Suppressor macrophage (primary cell): ENCODE measurements at places on chromosomes 7 and 10.

DNA sequence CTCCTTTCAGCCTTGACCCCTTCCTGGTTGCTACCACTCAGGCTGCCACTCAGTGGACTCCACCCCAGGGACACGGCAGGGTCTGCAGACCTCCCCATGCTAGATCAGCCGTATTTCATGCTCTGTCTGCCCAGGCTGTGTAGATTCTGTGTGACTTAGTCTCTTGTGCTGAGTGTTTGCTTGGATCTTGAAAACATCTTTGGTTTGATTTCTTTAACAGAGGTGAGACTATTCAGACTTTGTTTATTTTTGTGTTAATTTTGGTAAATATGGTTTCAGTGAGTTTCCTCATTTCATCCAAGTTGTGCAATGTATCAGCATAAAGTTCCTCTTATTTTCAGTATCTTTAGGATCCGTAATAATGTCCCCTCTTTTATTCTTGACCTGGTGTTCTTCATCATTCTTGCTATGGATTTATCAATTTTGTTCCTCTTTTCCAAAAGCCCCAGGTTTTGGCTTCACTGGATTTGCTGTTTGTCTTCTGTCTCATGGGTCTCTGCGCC lies 21.2 kb upstream of the PWWP2B start:
- DNase-seq: no peak

DNA sequence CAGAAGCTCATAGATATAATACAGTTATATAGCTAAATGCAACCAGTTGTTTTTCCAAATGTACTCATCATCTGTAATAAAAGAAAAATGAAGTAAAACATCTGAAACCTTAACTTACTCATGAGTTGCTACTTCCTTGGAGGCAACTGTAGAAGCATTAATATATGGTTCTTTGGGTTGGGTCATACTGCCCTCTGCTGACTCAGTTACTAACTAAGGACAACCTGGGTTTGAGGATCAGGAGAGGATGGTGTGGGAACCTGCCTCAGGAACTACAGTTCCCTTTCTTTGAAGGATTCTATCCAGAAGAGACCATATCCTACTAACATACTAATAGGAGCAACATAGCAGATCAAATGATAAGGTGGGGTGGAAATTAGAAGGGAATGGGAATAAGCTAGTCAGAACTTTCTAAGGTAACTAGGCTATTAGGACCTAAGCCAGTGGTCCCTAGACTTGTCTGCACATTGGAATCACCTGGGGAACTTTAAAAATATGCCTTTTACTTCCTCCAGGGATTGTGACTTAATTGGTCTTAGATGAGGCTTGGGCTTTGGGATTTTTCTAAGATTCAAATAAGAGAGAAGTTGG lies 20.7 kb downstream of the COX15 start:
- DNase-seq: peak; percentile 68

DNA sequence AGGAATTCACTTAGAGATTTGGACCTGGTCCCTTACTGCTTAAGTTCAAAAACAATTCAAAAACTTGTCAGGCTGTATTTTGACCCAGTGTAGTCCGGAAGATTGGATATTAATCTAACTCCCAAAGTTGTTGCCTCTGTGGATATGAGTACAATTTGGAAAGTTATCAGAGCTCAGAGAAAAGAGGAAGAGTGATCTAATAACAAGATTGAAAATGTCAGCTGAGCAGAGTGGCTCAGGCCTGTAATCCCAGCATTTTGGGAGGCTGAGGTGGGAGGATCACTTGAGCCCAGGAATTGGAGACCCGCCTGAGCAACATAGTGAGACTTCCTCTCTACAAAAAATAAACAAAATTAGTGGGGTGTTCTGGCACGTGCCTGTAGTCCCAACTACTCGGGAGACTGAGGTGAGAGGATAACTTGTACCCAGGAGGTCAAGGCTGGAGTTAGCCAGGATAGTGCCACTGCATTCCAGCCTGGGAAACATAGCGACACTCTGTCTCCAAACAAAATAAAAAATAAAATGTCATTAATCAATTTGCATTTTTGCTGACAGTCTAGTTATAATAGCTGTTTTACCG lies 3.2 kb upstream of the ASCC1 start:
- peak; percentile 50 for DNase-seq

- no peak for DNase-seq
Observed at GRCh38 chr10:34808801-34809745, 6.0 kb downstream of the PARD3 start.

DNA sequence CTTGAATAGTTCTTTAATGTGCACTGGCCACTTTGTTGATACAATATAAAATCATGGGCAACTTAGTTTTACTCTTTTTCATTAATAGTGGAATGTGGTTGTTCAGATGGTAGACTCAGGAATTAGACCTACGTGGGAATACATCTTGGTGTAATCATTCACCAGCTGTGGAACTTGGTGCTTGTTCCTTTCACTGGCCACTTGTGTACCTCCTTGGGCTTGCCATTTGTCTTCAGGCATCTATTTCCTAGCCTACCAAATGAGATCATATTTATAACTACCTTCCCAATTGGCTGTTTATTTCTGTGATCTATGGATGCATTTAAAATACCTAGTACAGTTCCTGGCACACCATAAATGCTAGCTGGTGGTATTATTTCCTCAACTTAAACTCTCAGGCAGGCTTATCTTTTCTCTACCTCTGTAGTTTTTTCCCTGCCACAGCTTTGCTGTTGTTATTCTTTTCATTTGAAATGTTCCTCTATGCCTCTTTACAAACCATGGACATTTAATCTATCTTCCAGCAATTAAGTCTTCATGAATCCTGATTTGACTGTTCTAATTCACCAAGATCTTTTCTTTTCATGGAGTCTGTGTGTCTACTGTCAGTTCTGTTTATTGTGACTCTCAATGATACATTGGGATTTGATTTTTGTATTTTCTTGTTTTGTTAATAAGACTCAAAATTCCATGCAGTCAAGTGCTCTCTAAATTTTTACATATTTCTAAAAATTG lies 113.0 kb downstream of the ADAM22 start:
- no peak for DNase-seq

DNA sequence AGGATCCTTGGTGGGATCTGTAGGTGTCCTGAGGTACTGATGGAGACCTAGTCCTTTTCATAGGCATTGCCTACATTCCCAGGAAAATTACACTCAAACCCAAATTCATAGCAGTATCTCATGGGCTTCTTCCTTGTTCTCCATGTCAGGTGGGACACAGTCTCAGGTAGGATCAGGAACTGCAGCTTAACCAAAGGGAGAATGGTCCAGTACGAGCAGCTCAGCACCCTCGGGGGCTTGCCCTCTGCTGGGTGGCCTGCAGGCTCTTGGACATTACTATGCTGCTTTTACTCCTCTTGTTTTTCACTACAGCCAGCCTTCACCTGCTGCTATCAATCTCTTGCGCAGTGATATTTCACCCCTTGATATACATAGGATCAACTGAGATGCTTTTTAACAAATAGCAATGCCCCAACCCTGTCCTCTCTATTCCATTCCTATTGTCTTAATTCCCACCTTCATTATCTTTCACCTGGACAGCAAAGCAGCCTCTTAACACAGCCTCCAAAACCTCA lies 28.6 kb downstream of the PLA2G12B start:
- no peak for DNase-seq

GRCh38 chr7:105779856-105780780 lies 96.3 kb downstream of the ATXN7L1 start:
- DNase-seq: no peak

DNA sequence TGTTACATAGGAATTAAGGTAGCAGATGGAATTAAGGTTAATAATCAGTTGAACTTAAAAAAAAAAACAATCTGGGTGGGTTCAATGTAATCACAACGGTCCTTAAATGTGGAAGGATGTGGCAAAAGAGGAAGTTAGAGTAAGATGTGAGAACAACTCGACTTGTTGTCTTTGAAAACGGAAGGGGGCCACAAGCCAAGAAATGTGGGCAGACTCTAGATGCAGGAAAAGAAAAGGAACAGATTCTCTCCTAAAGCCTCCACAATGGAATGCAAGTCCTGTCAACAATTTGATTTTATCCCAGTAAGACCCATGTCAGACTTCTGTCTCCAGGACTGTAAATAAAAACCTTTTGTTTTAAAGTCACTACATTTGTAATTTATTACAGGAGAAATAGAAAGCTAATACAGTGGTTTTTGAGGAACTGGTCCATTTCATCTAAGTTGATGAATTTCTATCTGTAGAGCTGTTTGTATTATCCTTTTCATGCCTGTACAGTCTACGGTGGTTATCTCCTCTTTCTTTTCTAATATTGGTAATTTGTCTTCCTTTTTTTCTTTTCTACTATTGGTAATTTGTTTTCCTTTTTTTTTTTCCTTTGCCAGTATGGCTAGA lies 8.6 kb downstream of the MCMBP start:
- peak; percentile 35 for DNase-seq

DNA sequence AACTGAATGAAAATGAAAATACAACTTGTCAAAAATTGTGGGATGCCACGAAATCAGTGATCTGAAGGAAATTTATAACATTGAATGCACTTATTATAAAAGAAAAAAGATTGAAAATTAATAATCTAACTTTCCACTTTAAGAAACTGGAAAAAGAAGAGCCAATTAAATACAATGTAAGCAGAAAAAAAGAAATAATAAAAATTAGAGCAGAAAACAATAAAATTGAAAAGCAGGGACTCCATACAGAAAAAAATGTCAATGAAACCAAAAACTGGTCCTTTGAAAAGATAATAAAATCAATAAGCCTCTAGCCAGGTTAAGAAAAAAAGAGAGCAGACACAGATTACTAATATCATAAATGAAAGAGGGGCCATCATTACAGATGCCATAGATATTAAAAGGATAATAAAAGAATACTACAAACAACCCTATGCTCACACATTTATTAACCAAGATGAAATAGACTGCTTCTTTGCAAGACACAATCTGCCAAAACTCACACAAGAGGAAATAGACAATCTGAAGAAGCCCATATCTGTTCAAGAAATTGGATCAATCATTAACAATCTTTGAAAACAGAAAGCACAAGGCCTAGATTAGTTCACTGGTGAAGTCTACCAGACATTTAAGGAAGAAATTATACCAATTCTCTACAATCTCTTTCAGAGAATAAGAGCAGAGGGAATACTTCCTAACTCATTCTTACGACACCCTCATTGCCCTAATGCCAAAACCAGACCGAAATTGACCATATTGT lies 233.8 kb upstream of the NEBL start:
- DNase-seq: no peak

DNA sequence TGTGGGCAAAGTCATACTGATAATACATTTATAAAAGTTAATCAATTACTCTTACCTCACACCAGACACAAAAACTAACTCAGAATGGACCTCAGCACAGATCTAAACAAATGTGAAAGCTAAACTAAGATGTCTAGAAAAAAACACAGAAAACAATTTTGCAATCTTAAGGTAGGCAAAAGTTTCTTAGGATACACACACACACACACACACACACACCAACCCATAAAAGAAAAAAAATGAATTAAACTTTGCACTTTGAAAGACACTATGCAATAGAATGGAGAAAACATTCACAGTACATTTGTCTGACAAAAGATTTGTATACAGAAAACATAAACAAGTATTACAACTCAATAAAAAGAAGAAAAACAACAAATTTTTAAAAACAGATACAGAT lies 70.8 kb upstream of the ZNRF2 start:
- no peak for DNase-seq

GRCh38 chr10:32132357-32132946 lies 76.2 kb upstream of the KIF5B start:
- DNase-seq: no peak

GRCh38 chr10:60289800-60290199 lies 99.9 kb downstream of the ANK3 start:
- DNase-seq: no peak

DNA sequence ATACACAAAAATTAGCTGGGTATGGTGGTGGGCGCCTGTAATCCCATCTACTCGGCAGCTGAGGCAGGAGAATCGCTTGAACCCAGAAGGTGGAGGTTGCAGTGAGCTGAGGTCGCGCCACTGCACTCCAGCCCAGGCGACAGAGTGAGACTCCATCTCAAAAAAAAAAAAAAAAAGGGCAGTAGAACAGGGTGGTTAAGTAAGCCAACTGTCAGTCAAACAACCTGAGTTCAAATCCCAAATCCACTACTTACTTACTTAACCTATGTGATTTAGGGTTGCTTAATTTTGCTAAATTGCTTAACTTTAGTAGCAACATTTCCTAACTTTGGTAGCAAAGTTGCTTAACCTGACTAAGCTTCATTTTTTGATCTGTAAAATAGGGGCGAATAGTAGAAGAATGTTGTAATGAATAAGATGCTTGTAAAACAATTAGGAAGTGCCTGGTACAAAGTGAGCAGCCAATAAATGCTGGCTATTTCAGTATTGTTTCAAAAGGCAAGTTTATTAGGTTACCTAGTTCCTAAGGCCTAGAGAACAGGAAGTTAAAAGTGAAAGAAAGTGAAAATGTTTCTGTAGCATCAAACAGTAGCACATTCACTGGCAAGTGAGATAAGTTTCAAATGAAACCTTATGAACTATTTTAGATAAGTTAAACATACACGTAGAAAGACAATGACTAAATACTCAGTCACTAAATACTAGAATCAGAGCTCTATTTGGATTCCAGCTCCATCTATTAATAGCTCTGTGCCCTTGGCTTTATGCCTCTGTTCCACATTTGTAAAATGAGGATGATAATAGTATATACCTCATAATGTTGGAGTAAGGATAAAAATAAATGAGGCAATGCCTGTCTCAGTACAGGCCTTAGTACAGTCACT lies 64.3 kb downstream of the HOXA1 start:
- no peak for DNase-seq

DNA sequence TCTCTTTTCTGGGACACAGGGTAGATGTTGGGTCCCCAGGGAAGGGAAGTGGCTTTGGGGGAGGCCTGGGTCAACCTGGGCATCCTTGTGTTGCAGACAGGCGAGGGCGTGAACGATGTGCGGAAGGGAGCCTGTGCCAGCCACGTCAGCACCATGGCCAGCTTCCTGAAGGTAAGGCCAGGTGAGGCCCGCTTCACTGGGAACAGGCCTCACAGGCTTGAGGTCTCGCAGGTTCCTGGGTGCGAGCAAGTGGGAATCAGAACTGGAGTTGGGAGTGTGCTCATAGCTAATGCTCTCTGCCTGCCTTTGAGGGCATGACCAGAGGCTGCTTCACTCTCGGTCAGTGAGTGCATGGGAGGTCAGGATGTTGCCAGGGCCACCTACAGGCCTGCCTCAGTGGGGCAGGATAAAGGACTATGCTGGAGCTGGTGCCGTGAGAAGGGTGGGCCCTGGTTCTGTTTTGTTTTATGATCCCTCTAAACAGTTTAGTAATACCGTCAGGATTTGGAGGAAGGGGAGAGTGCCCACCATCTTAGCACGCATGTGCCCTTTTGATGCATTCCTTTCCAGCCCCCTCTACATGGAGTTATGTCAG lies 8.4 kb downstream of the DBNL start:
- DNase-seq: no peak

DNA sequence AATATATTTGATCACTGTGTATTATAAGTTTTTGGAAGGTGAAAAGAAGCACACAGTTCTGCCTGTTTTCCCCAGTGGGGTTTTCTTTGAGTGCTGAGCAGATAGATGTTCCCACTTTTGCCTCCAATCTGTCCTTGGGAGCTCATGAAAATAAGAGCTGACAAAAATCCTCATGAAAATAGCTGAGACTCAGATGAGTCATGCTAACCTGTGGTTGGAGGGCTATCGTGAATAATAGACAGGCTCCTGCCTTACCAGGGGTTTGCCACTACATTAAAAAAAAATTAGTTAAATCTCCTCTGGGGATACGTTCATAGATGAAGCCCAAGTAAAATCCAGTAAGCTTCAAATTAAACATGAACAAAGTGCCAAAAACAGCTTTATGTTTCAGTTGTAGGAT lies 10.9 kb upstream of the AOAH start:
- no peak for DNase-seq

GRCh38 chr10:112872728-112873127 lies 77.3 kb upstream of the TCF7L2 start:
- no peak for DNase-seq

GRCh38 chr7:140222814-140223213 lies 46.0 kb upstream of the KDM7A start:
- DNase-seq: no peak
